ENCODE measurements at places on chromosomes 11 and 22. TPM values are rescaled to one million over a fixed set of nuclear protein-coding genes. Genes with fewer than 3 reads are reported as not detected.

The GGT5 gene
- not detected for polyA plus RNA-seq

The OR52A5 gene
- not detected for polyA plus RNA-seq

The UVRAG gene
- 21.5 TPM for polyA plus RNA-seq

GRCh38 chr11:95922536-95923438 is 1.1 kb downstream of the MTMR2 start:
- peak overlapping the region; percentile 96 for H3K4me3 ChIP-seq
- DNase-seq: peak; percentile 25
- peak overlapping the region; percentile 53 for H3K27ac ChIP-seq
- no peaks in the 10 kb centered on the region for H3K27me3 ChIP-seq
- no peaks in the 10 kb centered on the region for H3K36me3 ChIP-seq
- peaks cover 25% of the 10 kb centered on the region for H3K4me1 ChIP-seq

GRCh38 chr22:32880893-32881596 is 79.5 kb downstream of the TIMP3 start:
- no peak overlapping the region for H3K27ac ChIP-seq
- peak; percentile 3 for DNase-seq
- no peaks in the 10 kb centered on the region for H3K4me1 ChIP-seq

- no peak overlapping the region for H3K4me3 ChIP-seq
- no peaks in the 10 kb centered on the region for H3K36me3 ChIP-seq
- no peak for DNase-seq
- H3K4me1 ChIP-seq: no peaks in the 10 kb centered on the region
Measured at GRCh38 chr11:126821827-126822226, 178.7 kb downstream of the KIRREL3 start.

GRCh38 chr11:12109591-12110196 is 696 bp upstream of the MICAL2 start:
- DNase-seq: no peak
- no peaks in the 10 kb centered on the region for H3K36me3 ChIP-seq
- H3K27me3 ChIP-seq: no peaks in the 10 kb centered on the region
- peak overlapping the region; percentile 59 for H3K27ac ChIP-seq
- peak overlapping the region; percentile 51 for H3K4me3 ChIP-seq

The HSPB2 gene
- polyA plus RNA-seq: not detected

The TIMM10B gene
- polyA plus RNA-seq: 24.5 TPM

The INS gene
- polyA plus RNA-seq: not detected

DNA sequence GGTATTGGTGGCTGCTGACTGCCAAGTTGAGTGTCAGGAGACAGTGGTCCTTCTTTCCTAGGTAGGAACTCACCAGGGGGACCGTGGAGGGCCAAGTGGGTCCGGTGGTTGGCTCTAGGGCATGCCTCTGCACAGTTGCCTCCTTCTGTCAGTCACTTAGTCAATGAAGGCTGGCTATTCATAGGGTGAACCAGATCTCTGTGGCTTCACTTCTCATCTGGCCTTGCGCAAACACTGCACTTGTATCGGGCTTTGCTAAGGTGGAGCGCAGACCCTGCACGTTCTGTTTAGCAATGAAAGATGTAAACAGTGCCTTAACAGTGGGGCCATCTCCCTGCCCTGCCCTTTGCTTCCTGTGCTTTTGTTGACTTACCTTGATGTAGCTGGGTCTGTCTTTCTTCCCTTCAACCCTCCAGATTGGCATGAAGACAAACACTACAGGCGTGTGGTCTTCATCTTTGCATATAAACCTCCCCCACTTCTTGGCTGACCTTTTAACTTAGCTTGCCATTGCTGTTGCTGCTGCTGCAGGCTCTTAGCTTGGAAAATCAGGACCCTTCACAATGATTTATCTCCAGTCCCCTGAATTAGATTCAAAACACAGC is 6.7 kb upstream of the SORL1-AS1 start:
- H3K27ac ChIP-seq: peak overlapping the region; percentile 81
- no peaks in the 10 kb centered on the region for H3K36me3 ChIP-seq
- peaks cover 99% of the 10 kb centered on the region for H3K4me1 ChIP-seq
- peak overlapping the region; percentile 72 for H3K4me3 ChIP-seq

The APOBEC3G gene
- 105 TPM for polyA plus RNA-seq

The TBX10 gene
- polyA plus RNA-seq: not detected

- H3K4me1 ChIP-seq: no peaks in the 10 kb centered on the region
- H3K4me3 ChIP-seq: no peak overlapping the region
- H3K27ac ChIP-seq: no peak overlapping the region
- H3K27me3 ChIP-seq: peaks cover 23% of the 10 kb centered on the region
Measured at GRCh38 chr11:79441461-79441875, 638 bp upstream of the TENM4 start.

The LRRC56 gene
- 0.91 TPM for polyA plus RNA-seq

DNA sequence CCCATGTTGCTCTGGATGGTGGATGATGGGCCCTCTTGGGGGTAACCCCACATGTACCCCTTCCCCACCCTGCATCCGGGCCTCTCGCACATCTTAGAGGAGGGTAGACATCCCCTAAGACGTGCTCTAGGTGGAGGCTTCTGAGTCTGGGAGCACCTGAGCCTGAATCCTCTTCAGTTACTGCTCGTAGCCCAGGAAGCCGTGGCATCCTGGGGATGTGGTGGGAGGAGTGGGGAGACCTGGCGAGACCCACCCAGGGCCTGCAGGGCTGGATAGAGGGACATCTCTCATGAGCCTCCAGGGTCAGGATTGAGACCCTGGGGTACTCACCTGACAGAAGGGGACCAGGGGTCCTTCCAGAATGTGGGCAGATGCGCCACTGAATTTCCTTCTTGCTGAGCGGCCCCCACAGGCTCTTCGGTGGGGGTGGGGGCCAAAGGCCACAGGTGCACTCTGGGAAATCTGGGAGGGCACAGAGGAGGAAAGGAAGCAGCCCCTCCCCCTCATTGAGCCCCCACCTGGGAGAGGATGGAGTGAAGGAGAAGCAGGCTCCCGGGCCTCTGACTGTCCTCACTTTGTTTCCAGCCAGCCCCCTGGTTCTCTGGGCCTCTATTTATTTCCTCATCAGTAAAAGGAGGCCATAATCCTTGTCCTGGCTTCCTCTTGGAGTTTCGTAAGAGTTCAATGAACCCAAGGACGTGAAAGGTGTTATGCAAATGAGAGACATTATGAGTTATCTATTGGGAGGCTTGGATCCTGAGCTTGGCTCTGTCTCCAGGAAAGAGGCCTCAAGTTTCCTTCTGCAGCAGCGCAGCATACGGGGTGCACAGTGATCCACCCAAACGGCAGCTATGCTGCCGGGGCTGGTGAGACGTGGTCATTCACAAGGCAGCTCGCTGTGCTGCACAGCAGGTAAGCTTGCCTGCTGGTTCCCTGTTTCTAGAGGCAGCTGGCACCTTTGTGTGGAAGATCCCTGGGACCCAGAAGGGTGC is 31.2 kb downstream of the KCNJ4 start:
- H3K27ac ChIP-seq: no peak overlapping the region
- DNase-seq: no peak
- no peaks in the 10 kb centered on the region for H3K36me3 ChIP-seq
- no peaks in the 10 kb centered on the region for H3K4me1 ChIP-seq
- no peaks in the 10 kb centered on the region for H3K27me3 ChIP-seq
- no peak overlapping the region for H3K4me3 ChIP-seq

GRCh38 chr22:22207845-22208564 is 36.6 kb upstream of the VPREB1 start:
- no peaks in the 10 kb centered on the region for H3K27me3 ChIP-seq
- H3K27ac ChIP-seq: no peak overlapping the region
- no peaks in the 10 kb centered on the region for H3K36me3 ChIP-seq
- H3K4me1 ChIP-seq: peaks cover 26% of the 10 kb centered on the region

DNA sequence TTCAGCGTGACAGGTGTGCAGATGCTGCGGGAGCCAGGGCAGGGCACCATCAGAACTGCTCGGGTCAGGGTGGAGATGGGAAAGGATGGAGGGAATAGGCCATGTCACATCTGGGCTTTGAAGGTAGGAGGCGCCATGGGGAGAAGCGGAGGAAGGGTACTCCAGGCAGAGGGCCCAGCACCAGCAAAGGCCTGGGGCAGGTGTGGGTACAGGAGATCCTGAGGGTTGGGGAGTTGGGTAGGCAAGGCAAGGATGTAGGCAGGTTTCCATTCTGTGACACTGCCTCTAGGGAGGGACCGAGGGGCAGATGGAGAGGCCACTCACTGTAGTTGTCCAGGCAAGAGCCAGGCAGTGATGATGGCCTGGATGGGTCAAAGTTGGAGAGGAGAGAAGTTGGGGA is 8.5 kb downstream of the EMID1 start:
- no peaks in the 10 kb centered on the region for H3K27me3 ChIP-seq
- no peak overlapping the region for H3K27ac ChIP-seq
- H3K4me3 ChIP-seq: no peak overlapping the region
- no peak for DNase-seq
- H3K36me3 ChIP-seq: no peaks in the 10 kb centered on the region

- H3K36me3 ChIP-seq: peaks cover under 1% of the 10 kb centered on the region
- no peaks in the 10 kb centered on the region for H3K27me3 ChIP-seq
- H3K27ac ChIP-seq: no peak overlapping the region
- no peak for DNase-seq
Measured at GRCh38 chr11:2409126-2409525, 8.6 kb downstream of the TSSC4 start.

GRCh38 chr11:7057641-7058040 is 31.2 kb upstream of the RBMXL2 start:
- no peak overlapping the region for H3K4me3 ChIP-seq
- no peak overlapping the region for H3K27ac ChIP-seq
- no peak for DNase-seq
- H3K36me3 ChIP-seq: no peaks in the 10 kb centered on the region

GRCh38 chr11:64742889-64743590 is 902 bp downstream of the RASGRP2 start:
- peak overlapping the region; percentile 93 for H3K27ac ChIP-seq
- peak overlapping the region; percentile 48 for H3K4me3 ChIP-seq

GRCh38 chr11:76215941-76216340 is 9.6 kb upstream of the WNT11 start:
- H3K36me3 ChIP-seq: no peaks in the 10 kb centered on the region
- no peak overlapping the region for H3K27ac ChIP-seq
- H3K4me1 ChIP-seq: peaks cover 2% of the 10 kb centered on the region
- H3K4me3 ChIP-seq: no peak overlapping the region
- DNase-seq: no peak

DNA sequence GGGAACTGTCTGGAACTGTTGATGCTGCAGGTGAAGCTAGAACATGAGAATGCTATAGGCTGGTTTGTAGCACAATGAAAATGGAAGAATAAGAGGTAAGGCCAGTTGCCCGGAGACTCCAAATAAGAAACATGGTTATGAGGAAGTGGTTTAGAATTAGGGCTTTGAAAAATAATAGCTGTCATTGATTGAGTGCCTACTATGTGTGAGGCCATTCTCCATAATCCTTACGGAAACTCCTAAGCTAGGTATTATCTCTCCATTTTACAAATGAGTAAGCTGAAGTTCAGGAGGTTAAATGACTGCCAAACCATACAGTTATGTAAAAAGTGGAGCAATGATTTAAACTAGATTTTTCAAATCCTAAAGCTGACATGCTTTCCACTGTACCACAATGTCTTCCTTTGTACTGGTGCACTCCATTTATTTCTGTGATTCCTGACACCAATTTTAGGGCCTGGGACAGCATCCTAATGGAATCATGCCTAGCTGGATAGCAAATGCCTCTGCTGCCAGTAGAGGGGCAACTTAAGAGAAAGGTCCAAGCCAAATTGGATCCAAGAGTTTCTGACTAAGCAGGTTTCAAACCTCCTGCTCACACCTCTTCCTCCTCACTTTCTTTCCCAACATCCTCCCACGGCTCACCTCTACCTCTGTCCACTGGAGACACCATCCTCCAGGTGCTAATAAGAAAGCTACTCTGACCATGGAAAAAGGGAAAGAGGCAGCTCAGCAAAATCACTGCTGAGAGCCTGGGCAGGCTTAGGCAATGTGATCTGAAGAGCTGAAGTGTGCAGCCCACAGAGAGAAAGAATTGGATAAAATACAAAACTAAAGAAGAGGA is 46.9 kb upstream of the PICALM start:
- peak overlapping the region; percentile 46 for H3K4me3 ChIP-seq
- H3K36me3 ChIP-seq: no peaks in the 10 kb centered on the region
- H3K27me3 ChIP-seq: no peaks in the 10 kb centered on the region
- H3K27ac ChIP-seq: no peak overlapping the region

- no peaks in the 10 kb centered on the region for H3K4me1 ChIP-seq
- no peaks in the 10 kb centered on the region for H3K36me3 ChIP-seq
- no peak overlapping the region for H3K27ac ChIP-seq
- no peak for DNase-seq
Measured at GRCh38 chr22:24827296-24827695, 21.3 kb downstream of the SGSM1 start.

GRCh38 chr11:60854847-60855725 is 664 bp downstream of the PTGDR2 start:
- H3K36me3 ChIP-seq: peaks cover 13% of the 10 kb centered on the region
- peaks cover 13% of the 10 kb centered on the region for H3K4me1 ChIP-seq
- no peak overlapping the region for H3K27ac ChIP-seq
- DNase-seq: no peak

DNA sequence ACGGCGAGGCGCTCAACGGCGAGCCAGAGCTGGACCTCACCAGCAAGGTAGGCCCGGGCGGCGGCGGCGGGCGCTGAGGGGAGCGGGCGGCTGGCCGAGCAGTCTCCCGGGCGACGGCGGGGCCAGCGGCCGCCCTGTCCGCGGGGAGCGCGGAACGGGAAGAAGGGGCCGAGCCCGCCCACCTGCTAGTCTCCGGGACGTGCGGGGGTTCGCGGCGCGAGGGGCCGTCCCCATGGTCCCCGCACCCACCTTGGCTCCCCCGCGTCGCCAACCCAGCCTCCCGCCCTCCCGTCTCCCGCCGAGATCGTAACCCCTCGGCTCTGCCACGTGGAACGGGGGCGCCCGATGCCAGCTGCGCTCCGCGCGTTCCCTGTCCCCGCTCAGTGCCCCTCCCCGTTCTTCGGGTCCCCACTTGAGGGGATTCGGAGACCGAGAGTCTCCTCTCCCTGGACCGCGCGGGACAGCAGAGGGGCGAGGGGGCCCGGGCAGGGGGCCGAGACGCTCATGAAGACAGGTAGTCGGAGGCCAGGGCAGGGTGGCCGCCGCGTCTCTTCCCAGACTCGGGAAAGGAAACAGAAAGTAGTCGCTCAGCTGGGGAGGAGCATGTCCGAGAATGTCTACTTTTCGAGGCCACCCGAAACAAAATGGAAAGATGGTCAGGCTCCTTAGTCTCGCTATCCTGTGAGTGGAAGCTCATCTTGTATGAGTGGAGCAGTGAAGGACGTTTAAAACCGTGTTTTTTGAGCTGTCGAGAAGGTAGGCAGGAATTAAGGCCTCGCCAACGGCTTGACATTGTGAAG is 557 bp downstream of the GTPBP1 start:
- peaks cover 20% of the 10 kb centered on the region for H3K36me3 ChIP-seq
- H3K4me3 ChIP-seq: peak overlapping the region; percentile 96
- H3K4me1 ChIP-seq: peaks cover 52% of the 10 kb centered on the region
- H3K27me3 ChIP-seq: no peaks in the 10 kb centered on the region
- peak; percentile 46 for DNase-seq
- H3K27ac ChIP-seq: peak overlapping the region; percentile 87

The SCGB1D1 gene
- polyA plus RNA-seq: not detected
